Stimulated activated CD4-positive, alpha-beta T cell treated with anti-CD3 and anti-CD28 coated beads, TNF-alpha, amount 100 ng/mL, for 4 hours (primary cell): ENCODE measurements at places on chromosomes 3 and 15.

GRCh38 chr15:27399241-27399640, 428.3 kb downstream of the GABRG3 start:
- no peak for DNase-seq

DNA sequence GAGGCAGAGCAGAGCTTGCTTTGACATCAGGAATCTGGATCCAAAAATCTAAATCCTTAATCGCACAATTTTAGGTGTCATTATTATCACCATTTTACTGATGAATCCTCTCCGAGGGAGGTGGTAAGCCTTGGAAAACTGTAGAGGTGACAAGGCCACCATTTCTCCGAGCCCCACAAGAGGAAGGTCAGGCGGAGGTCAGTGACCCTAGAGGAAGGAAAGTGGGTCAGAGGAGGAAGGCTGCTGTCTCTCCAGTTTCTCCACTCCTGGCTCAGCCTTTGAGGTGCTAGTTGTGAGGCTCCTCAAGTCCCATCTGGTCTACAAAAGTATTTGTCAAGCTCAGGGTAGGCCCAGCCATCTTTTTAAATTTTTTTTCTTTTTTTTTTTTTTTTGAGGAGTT, 3.2 kb downstream of the DVL3 start:
- no peak for DNase-seq

DNA sequence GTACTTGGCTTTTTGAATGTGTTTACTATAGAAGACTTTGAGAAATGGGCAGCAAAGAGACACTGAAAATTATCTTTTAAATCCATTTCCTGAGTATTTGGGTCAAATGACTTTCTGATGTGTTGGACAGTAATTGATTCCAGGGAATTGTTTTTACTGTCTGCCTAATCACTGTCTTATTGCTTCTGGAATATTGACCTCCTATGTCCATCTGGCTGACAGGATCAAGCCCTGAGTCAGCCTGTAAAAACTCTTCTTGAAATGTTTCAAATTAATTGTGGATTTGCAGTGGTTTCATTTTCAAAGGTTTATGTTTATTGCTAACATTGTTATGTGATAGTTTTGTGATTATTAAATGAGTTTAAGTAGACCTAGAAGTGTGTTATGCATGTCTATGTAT, 50.6 kb upstream of the MLF1 start:
- DNase-seq, result no peak

DNA sequence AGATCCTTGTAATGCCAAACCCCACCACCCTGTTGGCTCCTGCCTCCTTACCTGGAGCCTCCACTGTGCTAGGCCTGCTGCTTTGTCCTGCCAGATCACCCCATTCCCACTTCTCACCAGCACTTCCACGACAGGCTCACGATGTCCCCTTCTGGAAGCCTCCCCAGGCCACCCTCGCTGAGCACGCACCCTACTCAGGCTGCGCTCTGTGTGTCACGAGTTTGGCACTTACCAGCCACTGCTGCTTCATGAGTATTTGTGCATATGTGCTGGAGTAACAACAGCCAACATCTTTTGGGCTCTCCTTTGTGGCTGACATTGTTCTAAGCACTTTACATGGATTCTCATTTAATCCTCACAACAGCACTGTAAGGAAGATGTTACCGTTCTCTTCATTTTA, 58.1 kb downstream of the PDIA5 start:
- no peak for DNase-seq

DNA sequence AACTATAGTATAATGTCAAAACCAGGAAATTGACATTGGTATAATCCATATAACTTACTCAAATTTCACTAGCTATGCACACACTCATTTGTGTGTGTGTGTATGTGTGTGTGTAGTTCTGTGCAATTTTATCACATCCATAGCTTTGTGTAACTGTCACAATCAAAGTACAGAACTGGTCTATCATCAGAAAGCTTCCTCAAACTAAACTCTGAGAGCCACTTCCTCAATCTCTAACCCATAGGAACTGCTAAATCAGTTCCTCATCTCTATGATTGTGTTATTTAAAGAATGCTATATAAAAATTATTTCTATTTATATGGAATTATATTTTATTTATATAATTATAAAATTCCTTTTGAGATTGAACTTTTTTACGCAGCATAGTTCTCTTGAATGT, 18.1 kb downstream of the LNP1 start:
- DNase-seq, result no peak

DNA sequence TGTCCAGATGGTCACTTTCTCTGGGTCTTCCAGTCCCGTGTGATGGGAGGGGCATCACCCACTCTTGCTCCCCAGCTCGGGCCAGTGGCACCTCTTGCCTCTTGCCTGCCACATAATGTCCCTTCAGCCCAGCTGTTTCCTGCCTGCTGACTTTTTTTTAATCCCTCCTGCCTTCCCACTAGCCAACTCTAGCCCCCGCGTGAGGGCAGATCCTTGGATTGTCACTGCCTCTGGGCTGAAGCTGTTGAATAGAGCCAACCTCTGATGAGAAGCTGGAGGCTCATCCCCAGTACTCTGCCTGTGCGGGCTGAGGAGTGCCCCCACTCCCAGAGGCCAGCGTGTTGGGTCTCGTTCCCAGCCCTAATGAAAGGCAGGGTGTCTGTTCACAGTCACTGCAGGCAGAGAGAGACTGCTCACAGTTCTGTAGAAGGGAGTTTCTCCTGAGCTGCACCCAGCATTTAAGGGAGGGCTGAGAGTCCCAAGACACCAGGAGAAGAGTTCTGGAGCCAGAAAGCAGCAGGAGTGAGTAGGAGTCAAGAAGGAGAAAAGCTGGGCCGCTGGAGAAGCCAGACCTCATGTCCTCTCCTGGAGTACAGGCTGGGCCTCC, 30.1 kb upstream of the TIMP4 start:
- DNase-seq, result no peak

GRCh38 chr3:31187380-31187779, 292.9 kb upstream of the GADL1 start:
- DNase-seq, result no peak

- DNase-seq, result no peak
These were observed 68.5 kb upstream of the PLCL2 start for GRCh38 chr3:16816048-16816780.

- no peak for DNase-seq
These were observed 748.6 kb upstream of the GBE1 start for GRCh38 chr3:82509951-82510603.

GRCh38 chr3:194738254-194739093, 52.8 kb downstream of the FAM43A start:
- DNase-seq, result no peak

- DNase-seq, result no peak
These were observed 60.3 kb downstream of the CHRD start for GRCh38 chr3:184440151-184440550.

DNA sequence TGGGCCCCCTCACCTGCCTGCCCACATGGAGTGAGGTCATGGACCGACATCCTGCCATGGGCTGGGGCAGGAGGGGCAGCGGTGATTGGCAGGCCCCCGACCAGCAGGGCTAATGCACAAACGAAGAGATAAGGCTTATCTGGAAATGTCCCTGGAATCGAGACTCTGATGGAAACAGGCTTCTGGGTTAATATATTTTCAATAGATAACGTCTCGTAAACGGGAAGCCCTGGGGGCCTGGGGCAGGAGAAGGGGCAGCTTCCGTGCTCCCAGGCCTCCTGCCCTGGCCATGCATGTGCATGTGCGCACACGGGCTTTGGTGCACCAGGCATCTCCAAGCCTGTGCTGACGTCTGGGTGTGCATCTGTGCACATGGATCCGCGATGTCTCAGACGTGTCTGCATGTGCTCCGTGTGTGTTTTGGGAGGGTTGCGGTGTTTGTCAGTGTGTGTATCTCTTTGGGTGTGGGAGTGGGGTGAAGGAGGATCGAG, 55.1 kb downstream of the DNAJB8 start:
- DNase-seq, result no peak

DNA sequence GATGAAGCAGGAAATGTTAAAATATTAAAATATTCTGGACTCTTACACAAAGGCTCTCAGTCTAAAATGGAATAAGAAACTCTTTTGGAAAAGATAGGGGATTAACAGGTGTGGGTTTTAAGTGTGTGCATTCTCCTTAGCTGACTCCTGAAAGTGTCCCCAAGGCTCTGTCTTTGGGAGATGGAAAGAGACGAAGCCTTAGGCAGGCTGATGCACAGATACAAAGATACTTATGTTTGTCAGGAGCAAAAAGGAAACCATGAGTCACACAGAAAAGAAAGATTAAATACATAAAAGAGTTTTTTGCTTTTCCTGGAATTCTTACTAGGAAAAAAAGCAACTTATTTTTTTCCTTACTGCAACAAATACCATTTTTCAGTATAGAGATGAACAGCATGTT, 23.8 kb upstream of the ABI3BP start:
- DNase-seq, result no peak

- no peak for DNase-seq
These were observed 4.1 kb downstream of the PXYLP1 start for GRCh38 chr3:141235661-141236171.

- no peak for DNase-seq
These were observed 34.8 kb upstream of the CTSH start for GRCh38 chr15:78979456-78980320.
